ENCODE measurements at places on chromosomes 1 and 21.

GRCh38 chr21:33651965-33652680, 9.8 kb downstream of the ITSN1 start:
- no peak for DNase-seq

DNA sequence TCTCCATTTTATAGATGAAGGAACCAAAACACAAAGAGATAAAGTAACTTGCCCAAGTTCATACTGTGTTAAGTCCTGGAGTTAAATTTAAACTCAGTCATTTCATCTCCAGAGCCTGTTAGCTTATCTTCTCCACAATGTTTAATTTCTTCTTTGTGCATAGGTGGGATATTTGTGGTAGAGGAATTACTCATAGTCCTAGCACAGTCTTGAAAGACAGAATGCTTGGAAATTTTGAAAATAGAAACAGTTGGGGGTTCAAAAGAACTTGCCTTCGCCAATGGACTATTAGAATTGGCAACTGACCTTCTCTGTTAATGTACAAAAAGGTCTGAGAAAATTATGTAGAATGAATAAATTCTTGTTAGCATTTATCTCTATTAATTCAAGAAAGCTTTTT, 832.0 kb upstream of the PRMT6 start:
- no peak for DNase-seq

- DNase-seq, result no peak
These were observed 25.5 kb upstream of the CREG1 start for GRCh38 chr1:167578939-167579521.

- DNase-seq, result no peak
These were observed 161.7 kb downstream of the ROR1 start for GRCh38 chr1:63935553-63935952.

DNA sequence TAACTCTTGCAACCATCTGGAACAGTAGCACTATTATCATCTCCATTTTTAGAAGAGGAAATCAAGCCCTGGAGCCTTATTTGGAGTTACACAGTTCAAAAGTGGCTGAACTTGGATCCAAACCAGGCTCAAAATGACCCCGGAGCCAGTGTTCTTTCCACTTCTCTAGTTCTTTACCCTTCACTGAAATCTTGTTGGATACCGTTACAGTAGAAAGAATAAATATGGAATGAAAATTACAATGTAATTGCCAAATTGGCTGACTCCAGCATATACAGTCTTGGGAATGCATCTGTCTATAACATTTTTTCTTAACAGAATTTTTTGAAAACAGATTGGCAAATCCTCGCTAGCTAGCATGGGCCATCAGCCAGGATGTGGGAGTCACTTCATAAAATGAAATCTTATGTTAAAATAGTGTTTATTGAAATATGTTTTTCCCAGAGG, 261.4 kb downstream of the CTH start:
- DNase-seq, result no peak

- no peak for DNase-seq
These were observed 532.3 kb upstream of the USP24 start for GRCh38 chr1:55747408-55747841.

DNA sequence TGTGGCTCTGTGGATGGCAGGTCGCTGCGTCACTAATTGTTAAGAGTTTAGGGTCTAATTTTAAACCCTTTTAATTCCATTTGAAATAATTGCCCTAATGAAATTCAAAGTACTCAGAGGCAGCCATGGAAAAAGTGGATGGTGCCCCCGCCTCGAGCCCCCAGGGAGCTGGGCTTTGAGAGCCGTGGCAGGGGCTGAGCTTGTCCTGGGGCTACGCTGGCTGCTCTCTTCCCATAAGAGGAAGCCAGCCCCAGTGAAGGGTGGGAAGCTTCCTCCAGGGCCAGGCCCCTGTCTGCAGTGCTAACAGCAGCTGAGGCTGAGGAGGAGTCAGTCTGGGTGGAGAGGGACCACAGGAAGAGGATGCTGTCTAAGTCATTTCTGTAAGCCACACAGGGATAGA, 315.0 kb upstream of the POU3F1 start:
- DNase-seq, result no peak

DNA sequence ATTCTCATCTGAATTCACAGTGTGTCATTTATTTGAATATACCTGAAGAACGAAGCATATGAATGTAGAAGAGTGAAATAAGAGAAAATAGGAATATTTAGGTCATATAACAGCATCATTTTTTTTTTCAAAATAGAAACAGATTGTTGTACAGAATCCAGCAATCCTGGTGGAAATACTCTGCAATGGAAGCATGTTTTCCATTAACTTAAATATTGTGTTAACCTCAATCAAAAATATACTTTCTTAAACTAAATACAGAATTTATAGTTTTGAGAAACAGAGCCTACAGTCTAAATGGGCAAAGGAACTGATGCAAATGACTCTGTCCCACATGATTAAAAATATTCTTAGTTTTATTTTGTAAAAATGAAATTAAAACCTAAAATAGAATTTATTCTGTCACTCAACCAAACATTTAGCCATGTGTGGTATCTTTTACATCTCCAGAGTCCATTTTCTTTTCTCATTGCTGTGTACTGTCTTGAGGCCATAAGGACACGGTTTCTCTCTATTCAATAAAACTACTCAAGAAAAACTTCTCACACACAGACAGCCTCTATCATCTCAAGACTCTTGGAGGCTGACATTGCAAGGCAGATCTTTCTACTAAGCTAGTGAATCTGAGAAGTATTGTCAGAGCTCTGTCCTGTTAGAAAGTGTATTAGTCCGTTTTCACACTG, 322.6 kb downstream of the LTN1 start:
- DNase-seq, result no peak

GRCh38 chr1:42258218-42258617, 76.8 kb downstream of the FOXJ3 start:
- DNase-seq, result no peak

DNA sequence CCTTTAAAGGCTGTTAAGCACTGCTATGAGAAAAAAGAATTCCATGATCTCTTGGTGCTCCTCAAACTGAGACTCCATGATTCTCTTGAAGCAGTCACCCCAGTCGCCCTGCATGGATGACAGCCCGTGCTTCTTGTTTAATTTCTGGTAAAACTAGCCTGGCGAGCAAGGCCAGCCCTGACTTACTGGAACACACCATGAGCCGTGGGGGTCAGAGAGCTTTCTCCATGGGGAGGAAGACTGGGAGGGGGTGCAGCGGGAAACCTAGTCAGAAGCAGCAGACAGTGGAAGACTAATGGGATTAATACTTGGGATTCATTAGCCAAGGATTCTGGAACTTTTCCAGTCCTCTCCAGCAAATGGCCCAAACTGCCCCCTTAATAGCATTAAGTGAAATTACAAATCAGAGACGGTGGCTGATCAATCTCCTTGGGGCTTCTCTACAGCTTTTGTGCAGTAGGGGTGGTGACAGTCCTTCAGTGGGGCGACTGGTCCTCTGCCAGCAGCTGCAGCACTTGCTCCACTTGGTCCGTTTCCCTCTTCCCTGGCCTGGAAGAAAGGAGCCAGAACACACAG, 57.2 kb upstream of the LRRN2 start:
- DNase-seq, result no peak

GRCh38 chr1:82073659-82074058, 272.9 kb downstream of the ADGRL2 start:
- DNase-seq, result peak; percentile 16

- DNase-seq, result no peak
These were observed 165.3 kb downstream of the LTN1 start for GRCh38 chr21:28827422-28827821.

GRCh38 chr1:4061521-4062031, 161.5 kb upstream of the C1orf174 start:
- DNase-seq, result no peak

DNA sequence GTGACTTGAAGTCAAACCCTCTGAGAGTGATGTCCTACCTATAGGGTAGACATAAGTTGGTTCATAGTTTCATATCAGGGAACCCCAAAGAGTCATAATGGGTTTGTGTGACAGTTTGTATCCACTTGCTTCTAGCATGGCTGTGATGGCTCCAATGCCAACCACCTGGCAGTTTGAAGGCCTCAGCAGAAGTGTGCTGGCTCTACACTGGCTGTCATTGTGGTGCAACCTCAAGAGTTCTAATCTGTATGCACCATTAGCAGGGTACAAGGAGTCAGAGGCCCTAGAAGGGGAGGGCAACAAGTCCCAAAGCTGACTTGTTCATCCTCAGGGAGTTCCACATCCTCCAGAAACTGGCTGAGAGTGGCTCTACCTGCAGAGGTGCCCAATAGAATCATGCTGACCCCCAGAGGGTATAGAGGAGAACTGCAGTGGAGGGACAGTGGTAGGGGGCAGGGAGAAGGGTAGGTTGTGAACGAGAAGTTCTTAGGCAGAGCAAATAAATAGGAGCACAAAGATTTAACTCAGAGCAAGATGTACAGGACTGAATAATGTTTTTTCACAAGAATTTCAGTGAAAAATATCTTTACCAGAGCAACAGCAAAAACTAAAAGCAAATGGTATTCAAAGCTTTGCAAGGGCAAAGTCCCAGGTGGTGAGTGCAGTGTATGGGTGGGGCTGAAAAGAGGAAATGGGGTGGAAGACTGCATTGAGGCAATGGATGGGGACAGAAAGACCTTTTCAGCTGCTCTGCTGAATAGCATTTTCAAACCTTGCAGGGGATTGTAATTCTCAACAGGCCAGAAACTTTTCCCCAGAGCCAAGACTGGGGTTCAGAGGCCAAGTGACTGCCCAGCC, 3.2 kb downstream of the FCRL2 start:
- no peak for DNase-seq

GRCh38 chr1:168236836-168237611, 11.2 kb downstream of the SFT2D2 start:
- no peak for DNase-seq

- peak; percentile 44 for DNase-seq
These were observed 25.5 kb downstream of the CD34 start for GRCh38 chr1:207885129-207886032.

DNA sequence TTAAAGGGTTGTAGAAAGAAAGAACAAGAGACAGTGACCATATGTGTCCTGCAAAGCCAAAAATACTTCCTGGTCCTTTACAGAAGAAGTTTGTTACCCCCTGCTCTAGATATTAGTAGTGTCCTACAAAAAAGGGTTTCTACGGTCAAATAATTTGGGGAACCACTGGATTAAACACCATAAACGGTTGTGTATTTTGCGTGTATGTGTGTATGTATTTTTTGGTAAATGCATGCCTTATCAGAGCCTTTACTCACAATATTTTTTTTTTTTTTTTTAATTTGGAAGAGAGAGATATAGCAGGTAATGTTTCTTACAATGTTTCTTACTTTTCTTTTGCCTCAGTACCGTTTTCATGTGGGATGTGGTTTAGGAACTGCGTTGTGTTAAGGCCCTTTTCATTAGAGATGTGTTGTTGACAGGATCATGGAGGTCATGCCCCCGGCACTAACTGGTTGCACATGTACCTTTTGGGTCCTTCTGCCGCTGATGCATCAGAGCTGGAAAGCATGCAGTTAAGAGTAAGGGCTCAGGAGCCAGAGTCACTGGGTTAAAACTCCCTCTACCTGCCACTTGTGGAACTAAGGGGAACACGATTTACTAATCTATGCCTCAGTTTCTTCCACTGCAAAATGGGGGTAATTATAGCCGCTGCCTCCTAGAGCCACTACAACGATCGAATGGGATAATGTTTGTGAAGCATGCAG, 234.6 kb upstream of the KAZN start:
- no peak for DNase-seq

GRCh38 chr1:233349137-233349536, 21.6 kb downstream of the MAP3K21 start:
- no peak for DNase-seq

DNA sequence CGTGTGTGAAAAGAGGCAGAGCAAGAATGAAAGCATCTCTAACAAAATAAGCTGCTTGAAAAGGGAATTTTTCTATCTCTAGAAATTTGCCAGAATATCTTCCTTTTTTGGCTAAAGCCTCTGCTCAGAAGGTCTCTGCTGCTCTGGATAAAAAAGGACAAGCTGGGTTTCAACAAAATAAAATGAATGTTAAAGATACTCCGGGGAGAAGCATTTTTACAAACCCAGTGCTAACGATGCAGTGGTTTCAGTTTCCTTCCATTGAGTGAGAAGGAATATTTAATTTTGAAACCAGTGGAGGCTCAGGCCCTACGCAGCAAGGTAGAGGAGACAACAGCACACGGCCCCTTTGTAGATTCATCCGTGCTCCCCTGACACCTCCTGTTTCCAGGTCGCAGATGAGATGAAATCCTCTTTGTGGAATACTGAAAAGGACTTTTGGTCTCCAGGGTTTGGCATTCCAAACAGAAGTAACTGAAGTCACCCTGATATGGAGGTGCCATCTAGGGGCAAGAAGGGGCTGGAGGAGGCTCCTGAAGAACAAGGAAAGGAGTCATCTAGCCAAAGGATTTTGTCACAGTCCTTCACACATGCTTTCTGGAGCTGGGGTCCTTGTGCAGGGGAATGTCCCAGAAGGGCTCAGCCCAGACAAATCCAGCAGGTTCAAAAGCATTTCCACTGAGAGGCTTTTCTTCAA, 65.7 kb upstream of the SYT6 start:
- no peak for DNase-seq

DNA sequence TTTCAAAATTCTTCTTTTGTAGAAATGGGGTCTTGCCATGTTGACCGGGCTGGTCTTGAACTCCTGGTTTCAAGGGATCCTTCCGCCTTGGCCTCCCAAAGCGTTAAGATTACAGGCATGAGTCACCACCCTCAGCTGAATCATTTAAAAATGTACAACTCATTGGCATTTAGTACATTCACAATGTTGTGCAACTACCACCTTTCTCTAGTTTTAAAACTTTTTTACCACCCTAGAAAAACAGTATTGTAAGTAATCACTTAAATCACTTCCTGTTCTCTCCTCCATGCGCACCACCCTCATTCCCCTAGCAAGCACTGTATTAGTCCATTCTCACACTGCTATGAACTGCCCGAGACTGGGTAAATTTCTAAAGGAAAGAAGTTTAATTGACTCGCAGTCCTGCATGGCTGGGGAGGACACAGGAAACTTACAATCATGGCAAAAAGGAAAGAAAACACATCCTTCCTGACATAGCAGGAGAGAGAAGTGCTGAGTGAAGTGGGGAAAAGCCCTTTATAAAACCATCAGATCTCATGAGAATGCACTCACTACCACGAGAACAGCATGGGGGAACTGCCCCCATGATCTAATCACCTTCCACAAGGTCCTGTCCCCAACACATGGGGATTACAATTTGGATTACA, 14.4 kb upstream of the THEM5 start:
- no peak for DNase-seq

DNA sequence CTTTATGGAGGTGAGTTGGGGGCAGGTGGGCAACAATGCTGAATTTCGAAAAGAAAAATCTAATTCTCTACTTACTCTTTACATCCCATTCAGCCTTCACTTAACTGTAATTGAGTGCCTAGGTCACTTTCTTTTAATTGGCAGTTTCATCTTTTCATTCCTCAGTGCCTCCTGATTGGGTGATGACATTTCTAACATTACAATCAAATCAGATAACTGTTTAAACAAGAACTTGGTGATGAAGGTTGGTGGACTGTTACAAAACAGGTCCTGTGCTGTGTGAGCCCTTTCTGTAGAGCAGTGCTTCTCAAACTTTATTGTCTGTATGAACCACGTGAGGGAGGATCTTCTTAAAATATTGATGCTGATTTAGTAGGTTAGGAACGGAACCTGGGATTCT, 40.1 kb upstream of the KCNQ4 start:
- no peak for DNase-seq

- DNase-seq, result no peak
These were observed 51.2 kb downstream of the B3GALT5 start for GRCh38 chr21:39663742-39664492.

GRCh38 chr1:244917073-244917670, 52.8 kb upstream of the HNRNPU start:
- DNase-seq, result no peak
